ENCODE measurements at places on chromosomes 1 and 21.

DNA sequence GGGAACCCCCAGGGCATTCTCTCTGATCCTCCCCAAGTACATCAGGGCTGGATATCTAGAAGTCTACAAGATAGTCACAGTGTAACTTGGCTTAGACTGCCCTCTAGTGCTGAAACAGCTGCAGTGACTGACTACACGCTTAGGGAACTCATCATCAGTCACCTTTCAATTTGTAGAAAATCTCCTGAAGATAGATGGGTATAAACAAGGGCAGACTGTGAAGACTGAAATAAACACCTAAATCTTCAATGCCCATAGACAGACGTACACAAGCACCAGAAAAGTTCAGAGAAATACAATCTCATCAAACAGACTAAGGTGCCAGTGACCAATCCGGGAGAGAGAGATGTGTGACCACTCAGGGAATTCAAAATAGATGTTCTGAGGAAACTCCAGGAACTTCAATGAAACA is 46.6 kb downstream of the PACC1 start:
- peak; percentile 80 for DNase-seq

DNA sequence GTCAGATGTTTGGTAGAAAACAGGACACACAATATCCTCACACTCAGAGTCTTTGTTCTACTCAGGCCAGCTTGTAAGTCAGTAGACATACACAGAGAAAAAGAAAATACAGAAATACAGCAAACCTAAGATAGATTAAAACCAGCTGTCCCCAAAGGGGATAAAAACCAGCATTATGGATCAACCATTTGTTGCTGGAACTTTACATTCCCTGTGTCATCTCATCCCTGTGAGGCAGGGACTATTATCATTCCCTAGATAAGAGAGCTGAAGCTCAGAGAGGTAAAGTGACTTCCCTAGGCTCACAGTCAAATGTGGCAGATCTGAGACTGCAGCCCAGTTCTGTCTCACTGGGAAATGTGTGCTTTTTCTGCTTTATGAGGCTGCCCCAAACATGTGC is 80.7 kb downstream of the DMRTA2 start:
- no peak for DNase-seq

DNA sequence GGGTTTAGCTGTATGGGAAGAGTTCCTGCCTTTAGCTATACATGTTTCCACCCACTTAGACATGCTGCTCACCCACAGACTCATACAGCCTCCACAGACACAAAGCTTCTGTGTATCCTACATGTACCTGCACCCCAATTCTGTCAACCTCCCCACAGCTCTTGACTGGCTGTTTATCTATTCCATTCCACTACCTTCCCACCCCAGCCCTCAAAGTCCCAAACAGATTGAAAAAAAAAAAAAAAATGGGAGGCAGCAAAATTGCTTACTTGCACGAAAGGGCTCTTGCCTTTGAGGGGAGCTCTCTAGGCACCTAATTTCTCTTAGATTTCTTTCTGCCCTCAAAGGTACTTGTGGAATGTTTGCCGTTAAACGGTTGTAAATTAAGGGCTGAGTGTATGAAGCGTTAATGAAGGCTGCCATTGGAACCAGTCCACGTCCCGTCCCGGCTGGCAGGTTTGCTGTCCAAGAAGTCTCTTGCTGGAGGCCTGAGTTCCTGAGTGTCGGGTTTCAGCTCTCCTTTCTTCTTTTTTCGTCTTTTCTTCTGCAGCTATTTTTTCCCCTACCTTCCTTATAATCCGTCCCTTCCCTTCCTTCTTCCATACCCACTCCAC is 43.6 kb downstream of the PBX1 start:
- no peak for DNase-seq

DNA sequence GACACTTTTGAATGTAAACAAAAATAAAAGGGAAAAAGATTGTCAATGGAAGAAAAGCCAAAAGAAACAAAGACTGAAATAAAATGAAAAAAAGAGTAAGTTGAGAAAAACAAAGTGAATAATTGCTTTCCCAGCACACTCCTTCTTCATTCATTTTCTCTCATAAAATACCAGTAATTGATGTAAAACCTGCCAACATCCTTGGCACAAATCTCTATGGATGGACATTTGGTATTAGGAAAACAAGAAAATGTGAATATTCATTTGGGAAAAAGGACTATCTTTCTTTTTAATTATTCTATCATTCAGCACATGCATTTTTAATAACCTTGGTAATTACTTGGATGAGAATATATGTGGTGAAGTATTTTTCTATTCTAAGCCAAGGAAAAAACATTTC is 204.4 kb upstream of the TNR start:
- no peak for DNase-seq

DNA sequence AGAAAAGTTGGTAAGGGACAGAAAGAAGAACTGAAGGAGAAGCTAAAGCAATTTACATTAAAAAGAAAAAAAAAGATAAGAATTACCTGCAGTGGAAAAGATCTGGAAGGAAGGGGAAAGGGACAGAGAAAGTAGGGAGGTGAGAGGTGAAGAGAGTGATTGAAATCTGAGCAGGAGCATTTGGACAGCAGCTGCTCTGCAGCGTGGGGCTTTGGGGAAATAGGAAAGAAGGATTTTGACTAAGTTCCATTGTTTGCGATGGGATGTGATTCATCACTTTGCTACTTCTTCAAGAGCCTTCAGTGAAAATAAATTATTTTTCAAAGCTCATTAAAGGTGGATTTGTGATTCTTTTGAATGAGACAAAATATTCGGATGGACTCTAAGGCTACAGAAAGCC is 26.1 kb upstream of the NMNAT2 start:
- no peak for DNase-seq

DNA sequence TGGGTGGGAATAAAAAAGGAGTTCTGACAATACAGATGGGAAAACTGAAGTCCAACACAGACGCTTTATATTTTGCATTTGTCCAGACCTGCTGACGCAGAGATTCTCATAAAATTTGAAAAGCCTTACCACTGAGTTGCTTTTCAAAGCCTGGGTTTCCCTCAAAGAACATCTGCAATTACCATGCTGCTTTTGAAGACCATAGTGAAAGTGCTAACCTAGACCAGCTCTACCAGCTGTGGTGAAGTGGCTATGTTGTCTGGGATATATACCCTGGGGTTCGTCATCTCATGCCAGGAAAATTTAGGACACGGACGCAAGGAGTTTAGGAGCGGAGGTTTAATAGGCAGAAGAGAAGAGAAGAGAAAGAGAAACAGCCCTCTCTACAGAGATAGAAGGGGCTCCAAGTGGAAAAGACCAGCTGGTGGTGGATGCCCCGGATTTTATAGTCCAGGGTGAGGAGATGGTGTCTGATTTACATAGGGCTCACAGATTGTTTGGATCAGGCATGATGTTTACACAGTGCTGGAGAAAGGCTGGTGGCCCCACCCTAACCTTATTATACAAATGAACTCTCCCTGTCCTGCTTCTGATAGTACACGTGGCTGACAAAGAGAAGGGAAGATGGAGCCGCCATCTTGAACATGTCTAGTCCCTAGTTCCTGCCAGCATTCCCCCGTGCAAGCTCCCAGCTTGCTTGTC is 73.8 kb downstream of the AK4 start:
- no peak for DNase-seq

GRCh38 chr1:181676269-181676668 is 193.0 kb downstream of the CACNA1E start:
- DNase-seq, result no peak

DNA sequence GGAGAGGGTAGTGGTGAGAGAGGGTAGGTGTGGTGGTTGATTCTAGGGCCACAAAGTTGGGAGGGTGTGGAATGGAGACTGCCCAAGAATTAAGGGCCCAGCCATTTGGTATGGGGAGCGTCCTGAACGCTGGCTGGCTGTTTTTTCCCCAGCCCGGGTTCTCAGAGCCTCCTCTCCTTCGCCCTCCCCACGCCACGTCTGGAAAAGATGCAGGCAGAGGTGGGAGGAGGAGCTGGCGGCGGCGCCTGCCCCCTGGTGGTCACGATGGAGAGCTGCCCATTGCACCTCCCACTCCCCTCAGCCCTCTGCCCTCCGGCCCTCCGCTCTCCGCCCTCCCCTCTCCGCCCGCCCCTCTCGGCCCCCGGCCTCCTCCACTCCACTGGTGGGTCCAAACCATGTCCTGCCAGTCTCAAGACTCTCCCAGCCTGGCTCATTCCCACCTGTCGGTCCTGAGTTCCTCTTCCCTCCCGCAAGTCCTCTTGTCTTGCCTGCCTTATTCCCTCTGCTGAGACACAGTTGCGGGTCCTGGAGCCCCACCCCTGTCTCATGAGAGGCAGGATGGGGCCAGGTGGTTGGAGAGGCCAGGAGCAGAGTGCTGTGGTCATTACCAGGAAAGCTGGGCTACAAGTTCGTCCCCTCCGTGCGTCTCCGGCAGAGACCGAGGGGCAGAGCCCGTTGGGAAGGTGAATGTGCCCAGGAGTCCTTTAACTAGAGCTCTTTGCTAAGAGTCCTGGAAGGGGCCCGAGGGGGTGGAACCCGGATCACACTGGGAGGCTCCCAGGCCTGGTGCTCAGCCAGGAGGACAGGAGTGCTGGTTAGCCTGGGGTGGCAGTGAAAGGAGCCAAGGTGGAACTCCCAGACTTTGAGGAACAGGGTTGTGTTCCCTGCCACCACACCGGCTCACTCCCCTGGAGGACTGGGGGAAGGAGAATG is 22.6 kb downstream of the ETNK2 start:
- DNase-seq, result no peak

DNA sequence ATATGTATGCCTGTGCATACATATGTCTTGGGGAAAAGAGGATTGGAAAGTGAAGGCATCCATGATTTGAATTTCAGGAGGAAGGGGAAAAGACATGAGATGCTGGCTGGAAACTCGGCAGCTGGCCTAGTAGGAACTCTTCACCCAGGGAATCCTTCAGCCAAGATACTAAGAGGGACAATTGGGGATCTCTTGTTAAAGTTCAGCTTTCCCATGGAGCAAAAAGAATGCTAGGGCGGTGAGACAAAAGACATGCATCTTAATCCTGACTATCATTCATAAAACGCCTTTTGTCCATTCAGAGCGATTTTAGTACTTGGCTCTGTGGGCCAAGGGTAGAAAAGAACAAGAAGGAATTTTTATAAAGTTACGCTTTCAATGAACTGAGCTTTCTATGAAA is 20.5 kb downstream of the PDPN start:
- DNase-seq, result no peak

DNA sequence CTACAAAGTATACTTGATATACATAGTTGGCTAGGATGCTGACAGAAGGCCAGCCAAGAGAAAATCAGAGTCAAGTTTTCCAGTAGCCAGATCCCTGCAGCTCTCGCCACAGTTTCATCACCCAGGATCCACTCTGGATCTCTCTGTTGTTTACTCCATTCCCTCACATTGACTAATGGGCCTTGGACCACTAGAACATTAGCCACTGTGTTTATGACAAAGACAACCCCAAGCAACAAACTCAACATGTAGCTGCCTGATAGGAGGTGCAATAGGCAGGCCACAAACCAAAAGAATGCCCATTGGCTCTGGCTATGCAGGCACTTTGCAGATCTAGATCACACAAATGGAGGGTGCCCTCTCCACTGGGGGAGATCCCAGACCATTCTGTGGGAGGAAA is 44.2 kb downstream of the ARHGEF11 start:
- no peak for DNase-seq

DNA sequence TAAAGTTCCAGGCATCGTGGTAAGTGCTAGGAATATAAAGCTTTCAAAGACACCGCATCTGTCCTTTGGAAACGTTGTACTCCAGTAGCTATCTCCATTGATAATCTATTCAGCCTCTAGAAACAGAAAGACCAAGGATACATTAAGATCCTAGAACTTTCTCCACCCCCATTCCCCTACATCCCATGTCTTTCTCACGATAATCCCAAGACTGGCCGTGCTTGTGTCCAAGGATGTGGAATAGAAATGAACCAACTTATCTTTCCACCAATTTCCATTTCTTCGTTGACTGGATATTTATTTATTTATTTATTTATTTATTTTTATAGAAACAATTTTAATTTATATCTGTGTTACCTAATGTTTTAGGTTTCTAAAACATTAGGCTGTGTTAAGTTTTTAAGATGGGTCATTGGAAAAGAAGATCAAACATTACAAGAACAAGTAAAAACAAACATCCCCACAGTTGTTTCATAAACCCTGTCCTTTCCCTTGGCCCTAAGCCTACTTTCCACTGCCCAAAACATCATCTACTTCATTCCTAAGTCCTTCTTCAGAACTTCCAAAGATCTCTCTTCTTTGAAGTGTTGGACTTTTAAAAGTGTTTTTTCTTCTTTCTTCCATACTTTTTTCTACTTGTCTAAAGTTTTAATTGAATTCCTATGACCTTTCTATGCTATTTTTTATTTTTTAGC is 39.7 kb downstream of the LRRC8C start:
- no peak for DNase-seq

DNA sequence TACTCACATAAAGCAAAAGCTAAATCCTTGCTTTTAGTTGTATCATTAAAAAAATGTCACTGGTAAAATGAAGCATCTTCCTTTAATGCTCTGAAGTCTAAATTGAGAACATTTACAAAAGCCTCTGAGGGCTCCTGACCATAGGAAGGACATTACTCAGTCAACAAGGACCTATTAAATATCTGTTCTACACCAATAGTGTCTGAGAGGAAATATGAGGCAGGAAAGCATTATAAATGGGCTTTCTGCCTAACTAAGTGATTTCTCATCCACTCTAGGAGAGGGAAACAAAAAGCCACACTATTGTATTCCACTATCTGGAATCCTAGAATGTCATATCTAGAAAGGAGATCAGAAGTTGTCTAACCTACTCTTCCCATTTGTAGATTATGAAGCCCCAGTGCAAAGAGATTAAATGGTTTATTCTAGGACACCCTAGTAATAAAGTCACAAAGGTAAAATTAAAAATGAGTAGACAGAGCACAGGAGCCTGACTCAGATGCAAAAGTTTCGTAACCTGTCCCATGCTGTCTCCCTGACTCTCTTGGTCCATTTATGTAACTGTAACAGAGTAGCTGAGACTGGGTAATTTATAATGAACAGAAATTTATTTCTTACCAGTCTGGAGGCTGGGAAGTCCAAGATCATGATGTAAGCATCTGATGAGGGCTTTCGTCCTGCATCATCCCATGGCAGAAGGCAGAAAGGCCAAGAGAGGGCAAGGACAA is 17.6 kb downstream of the RGS1 start:
- DNase-seq, result peak; percentile 40

DNA sequence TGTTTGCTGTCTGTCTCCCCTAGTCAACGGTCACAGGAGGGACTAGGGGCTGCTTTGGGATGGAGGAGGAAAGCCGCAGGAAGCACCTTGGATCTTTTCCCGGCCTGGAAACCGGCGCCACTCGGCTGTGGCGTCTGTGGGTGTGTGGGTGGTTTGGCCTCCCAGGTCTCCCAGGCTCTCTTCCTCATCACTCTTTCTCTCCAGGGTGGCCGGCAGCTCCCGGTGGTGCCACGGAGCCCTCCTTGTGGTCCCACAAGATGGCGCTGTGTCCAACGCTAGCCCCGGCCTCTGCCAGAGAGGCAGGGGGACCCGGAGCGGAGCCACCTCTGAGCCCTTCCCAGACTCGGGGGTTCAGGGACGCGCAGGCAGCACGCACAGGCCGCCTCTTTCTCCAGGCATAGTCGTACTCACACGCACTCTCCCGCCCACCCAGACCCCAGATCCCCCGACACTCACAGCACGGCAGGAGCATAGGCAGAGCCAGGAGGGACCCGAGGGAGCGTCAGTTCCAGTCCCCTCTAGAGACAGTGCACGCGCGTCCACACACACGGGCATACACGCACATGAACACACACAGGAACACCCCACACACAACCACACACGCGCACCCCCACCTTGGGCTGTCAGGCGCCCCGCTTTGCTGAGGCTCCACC is 31.2 kb downstream of the CDCP2 start:
- DNase-seq, result peak; percentile 49
